ENCODE measurements at places on chromosomes 6 and 20.

- H3K27me3 ChIP-seq: peaks cover 15% of the 10 kb centered on the region
- no peaks in the 10 kb centered on the region for H3K4me1 ChIP-seq
- no peak for DNase-seq
- no peaks in the 10 kb centered on the region for H3K36me3 ChIP-seq
- H3K27ac ChIP-seq: no peak overlapping the region
Measured at GRCh38 chr6:125363039-125363823, 61.5 kb upstream of the HDDC2 start.

- no peak overlapping the region for H3K4me3 ChIP-seq
- DNase-seq: no peak
- H3K36me3 ChIP-seq: peaks cover 12% of the 10 kb centered on the region
- no peak overlapping the region for H3K27ac ChIP-seq
Measured at GRCh38 chr6:166375013-166375412, 7.7 kb downstream of the MPC1 start.

- peaks cover 4% of the 10 kb centered on the region for H3K36me3 ChIP-seq
- DNase-seq: no peak
- no peak overlapping the region for H3K27ac ChIP-seq
- peaks cover 2% of the 10 kb centered on the region for H3K4me1 ChIP-seq
Measured at GRCh38 chr6:16972535-16972934, 129.3 kb upstream of the STMND1 start.

DNA sequence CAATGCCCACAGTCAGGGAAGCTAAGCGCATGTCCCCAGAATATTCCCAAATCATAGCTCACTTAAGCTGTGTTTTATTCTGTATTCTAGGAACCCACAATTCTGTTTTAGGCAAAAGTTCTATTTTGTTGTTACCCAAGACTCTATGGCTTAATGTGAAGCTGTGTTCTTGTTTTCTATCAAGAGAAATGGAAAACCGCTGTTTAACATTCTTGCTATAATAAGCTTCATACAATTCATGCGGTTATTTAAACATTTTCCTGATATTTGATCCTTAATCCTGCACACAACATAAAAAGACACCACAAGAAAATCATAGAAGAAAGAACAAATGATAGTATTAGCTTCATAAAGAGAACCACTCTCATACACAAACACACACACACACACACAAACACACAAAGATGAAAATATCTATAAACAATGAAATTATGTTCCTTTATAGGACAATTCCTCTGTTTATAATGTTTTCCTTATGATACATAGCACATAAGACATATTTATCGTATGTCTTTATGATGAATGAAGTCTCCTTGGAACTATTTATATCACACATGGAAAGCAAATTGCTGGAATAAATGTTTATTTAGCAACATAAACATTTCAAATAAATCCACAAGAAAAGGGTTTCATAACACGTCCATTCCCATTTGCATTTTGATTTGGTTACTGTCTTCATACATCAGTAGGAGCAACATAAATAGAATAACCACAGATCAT, 16.4 kb upstream of the COL21A1 start:
- H3K4me1 ChIP-seq: no peaks in the 10 kb centered on the region
- DNase-seq: no peak
- no peak overlapping the region for H3K27ac ChIP-seq
- no peak overlapping the region for H3K4me3 ChIP-seq

- H3K27me3 ChIP-seq: peaks cover 46% of the 10 kb centered on the region
- no peak overlapping the region for H3K27ac ChIP-seq
- peak; percentile 22 for DNase-seq
- H3K36me3 ChIP-seq: peaks cover 5% of the 10 kb centered on the region
- H3K4me1 ChIP-seq: peaks cover 35% of the 10 kb centered on the region
Measured at GRCh38 chr20:57411406-57412283, 20.4 kb downstream of the RBM38 start.

- DNase-seq: no peak
- H3K36me3 ChIP-seq: peaks cover 3% of the 10 kb centered on the region
- H3K4me1 ChIP-seq: no peaks in the 10 kb centered on the region
- no peak overlapping the region for H3K27ac ChIP-seq
Measured at GRCh38 chr6:12096342-12096741, 84.2 kb downstream of the HIVEP1 start.
